ENCODE measurements at places on chromosomes 5 and 9.

- DNase-seq, result no peak
Observed at GRCh38 chr5:114362977-114363761, 1.3 kb downstream of the KCNN2 start.

DNA sequence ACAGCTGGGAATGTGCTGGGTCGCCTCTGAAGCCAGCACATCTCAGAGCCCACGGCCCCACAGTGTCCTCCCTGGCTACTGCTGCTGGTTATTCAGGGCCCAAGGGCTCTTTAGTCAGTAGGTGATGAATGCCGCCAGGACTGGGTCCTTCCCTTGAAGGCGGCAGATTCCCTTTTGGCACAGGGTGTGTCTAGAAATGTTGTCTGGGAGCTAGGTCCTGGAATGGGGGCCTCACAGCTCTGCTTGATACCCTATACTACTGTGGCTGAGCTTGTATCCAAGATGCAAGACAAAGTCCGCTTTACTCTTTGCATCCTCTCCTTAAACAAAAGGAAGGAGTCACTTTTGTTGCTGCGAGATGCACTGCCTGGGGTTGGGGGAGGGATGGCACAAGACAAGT is 33.1 kb downstream of the MEGF9 start:
- no peak for DNase-seq

GRCh38 chr9:133258061-133259015 is 16.7 kb downstream of the ABO start:
- no peak for DNase-seq

GRCh38 chr5:22306011-22306410 is 547.1 kb downstream of the CDH12 start:
- no peak for DNase-seq

DNA sequence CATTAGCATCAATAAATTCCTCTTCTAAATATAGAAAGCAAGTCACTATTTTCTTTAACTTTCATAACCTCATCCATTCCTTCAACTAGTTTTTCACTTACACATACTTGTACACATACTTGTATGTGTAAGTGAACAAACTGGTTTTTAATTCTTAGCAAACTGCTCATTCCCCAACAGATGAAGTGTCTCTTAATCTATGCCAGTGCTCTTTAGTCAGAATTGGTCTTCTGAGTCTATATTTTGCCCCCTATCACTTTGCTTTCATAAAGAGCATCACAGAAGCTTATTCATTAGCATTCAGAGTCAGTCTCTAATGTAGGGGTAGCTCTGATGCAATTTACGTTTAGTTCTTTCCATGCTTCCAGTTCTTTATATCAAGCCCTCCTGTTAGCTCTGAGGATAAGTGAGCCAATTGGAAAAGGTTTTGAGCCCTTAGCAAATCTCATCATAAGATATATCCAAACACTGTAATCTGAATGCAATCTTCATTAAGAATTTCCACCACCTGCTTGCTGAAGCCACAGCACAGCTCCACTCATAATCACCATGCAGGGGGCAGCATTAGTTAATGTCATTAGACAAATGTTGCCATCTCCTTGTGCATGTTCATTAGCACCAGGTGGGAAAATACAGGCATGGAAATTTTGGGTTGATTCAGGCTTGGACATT is 178.5 kb upstream of the SLC24A2 start:
- DNase-seq, result no peak

DNA sequence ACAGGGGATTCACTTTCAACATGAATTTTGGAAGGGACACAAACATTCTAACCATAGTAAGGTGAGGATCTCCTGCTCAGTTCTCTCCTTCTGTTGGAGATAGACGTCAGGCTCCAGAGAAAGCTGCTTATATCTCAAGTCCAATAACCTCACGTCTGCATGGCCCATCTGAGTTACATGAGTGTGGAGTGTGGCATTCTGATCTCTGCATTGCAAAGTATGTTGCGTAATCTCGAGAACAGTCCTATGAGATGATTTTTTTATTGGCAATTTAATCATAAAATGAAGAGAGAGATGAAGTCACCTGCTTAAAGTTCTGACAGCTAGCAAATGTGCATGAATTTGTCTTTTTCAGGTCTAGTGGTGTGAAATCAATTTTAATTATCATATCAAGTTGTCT is 118.8 kb downstream of the SLC12A2 start:
- DNase-seq, result no peak

- no peak for DNase-seq
Observed at GRCh38 chr9:126330536-126330935, 3.9 kb downstream of the MVB12B start.

- no peak for DNase-seq
Observed at GRCh38 chr5:51371052-51371451, 12.2 kb upstream of the ISL1 start.

- DNase-seq, result no peak
Observed at GRCh38 chr5:116472274-116472673, 102.3 kb downstream of the SEMA6A start.

GRCh38 chr5:177310757-177311391 is 824 bp downstream of the MXD3 start:
- DNase-seq, result no peak

DNA sequence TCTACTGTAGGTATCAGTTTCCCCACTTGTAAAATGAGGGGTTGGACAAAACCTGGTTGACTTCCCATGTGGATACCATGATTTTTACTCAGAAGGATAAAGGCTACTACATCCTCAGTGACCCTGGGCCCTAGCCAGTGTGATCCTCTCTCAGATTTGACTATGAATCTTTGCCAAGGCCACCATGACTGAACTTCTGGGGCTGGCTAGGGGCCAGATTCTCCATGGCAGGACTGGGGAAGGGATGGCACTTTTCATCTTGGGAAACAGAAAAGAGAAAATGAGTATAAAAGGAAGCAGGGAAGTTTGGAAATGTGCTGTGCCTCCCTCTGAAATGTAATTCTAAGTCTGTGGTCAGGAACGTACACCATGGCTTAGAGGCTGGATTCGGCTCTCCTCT is 1.4 kb upstream of the FSTL4 start:
- no peak for DNase-seq

- DNase-seq, result no peak
Observed at GRCh38 chr9:3330792-3331420, 194.9 kb downstream of the RFX3 start.

- DNase-seq, result no peak
Observed at GRCh38 chr5:15566789-15567188, 66.8 kb downstream of the FBXL7 start.

DNA sequence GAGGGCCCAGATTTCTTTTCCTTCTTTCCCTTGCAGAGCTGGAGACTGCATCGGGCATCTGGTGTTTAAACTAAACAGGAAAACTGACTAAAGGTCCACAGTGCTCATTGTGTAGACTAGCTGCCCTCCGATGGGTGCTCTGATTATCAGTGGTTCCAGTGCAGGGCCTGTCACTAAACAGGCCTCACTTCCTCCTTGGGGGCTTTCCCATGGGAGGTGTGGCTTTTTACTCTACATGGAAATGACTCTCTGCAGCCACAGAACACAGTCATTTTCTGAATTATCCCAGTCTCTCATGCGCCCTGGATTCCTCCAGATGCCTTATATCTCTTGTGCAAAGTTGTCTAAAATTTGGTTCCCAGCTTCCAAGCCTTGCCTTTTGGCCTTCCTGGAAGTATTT is 199.2 kb downstream of the TRIO start:
- DNase-seq, result no peak

DNA sequence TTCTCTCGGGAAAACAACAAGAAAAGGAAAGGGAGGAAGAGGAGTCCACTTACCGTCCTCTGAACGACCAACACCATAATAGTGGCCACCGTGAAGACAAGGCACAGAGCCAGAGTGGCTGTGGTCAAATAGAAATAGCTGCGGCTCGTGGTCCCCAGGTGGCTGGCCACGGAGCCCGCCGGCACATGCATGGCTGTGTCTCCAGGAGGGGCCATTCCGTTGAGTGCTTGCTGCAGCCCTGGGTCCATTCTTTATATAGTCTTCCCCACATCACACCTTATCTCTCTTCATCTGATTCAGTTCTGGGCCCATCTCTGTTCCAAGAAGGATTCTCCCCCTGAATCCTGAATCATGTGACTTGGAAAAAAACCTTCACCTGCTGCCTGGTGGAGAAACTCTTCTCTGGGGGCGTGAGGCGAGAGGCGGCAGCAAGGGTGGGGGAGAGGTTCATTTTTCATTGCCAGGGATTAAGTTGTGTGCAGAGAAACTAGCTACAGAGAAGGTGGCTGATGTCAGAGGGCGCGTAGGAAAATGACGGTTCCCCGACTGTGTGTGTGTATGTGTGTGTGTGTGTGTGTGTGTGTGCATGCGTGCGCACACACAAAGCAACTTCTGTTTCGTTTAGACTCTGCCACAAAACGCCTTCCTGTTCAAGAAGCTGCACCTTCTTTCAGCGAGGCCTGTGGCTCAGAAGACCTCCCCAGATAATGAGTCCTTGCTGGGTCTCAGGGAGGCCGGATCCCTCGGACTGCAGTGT is at the start of gene TNFSF8:
TNFSF8 (minus strand) TSS at position 536 of the 757 bp plus-strand sequence; CDS start at position 248, 288 bp downstream.
- no peak for DNase-seq

- peak; percentile 88 for DNase-seq
Observed at GRCh38 chr9:92506184-92506857, 24.0 kb upstream of the ASPN start.

GRCh38 chr9:87959916-87960581 is 14.3 kb downstream of the CDK20 start:
- DNase-seq, result peak; percentile 20

- DNase-seq, result peak; percentile 67
Observed at GRCh38 chr9:18795947-18796671, 236.9 kb downstream of the SAXO1 start.

DNA sequence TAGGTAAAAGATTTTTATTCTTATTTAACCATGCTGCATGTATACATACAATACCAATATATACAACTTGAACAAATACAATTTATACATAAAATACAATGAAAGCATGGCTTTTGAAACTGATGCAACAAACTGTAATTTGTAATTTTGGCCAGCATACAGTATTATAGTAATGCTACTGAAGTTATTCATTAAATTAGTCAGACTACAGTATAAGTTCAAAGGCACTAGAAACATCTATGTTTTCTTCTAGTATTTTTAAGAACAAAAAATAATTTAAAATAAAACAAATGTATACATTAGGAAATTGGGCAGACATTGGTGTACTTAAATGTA is 18.8 kb downstream of the IL4 start:
- no peak for DNase-seq

DNA sequence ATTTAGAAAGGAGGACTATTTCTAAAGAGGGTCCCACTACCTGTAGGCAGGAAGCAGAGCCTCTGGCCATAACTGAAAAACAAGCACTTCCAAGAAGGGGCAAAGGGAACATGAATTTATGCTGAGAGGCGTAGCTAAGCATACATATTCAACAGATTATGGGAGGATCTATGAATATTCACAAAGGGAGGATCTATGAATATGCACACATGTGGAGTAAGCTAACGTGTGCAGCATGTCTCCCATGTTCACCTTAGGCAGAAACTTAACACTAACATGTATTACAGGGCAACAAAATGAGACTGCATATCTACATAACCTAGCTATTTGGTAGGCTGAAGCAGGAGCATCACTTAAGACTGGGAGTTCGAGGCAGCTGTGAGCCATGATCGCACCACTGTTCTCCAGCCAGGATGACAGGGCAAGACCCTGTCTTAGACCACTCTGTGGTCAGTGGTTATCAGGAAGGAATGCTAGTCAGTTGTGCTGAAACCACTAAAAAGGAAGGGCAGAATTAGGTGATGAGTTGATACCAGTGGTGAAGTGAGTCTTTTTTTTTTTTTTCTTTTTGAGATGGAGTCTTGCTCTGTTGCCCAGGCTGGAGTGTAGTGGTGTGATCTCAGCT is 20.8 kb downstream of the FXN start:
- DNase-seq, result no peak

DNA sequence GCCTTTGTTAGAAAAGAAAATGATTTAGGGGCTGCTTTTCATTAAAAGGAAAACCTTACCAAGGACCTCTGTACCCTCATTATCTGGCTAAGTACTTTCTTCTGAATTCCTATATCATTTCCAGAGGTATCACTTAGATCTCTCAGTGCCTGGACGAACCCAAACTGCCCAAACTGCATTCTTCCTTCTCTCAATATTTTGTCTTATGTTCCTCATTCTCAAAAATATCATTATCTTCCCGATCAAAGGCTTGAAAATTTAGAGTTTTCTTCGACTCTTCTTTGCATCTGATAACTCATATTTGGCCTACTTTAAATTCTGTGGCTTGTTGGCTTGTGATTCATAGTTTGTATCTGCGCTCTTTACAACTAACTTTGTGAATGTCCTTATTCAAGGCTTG is 136.7 kb upstream of the TAF11L2 start:
- DNase-seq, result no peak

GRCh38 chr5:173882632-173883031 is 5.5 kb upstream of the CPEB4 start:
- no peak for DNase-seq

GRCh38 chr5:131528682-131529081 is 106.3 kb downstream of the RAPGEF6 start:
- DNase-seq, result no peak

- DNase-seq, result no peak
Observed at GRCh38 chr9:101527066-101527465, 6.6 kb upstream of the RNF20 start.

GRCh38 chr9:19677924-19678323 is 110.9 kb downstream of the SLC24A2 start:
- no peak for DNase-seq

DNA sequence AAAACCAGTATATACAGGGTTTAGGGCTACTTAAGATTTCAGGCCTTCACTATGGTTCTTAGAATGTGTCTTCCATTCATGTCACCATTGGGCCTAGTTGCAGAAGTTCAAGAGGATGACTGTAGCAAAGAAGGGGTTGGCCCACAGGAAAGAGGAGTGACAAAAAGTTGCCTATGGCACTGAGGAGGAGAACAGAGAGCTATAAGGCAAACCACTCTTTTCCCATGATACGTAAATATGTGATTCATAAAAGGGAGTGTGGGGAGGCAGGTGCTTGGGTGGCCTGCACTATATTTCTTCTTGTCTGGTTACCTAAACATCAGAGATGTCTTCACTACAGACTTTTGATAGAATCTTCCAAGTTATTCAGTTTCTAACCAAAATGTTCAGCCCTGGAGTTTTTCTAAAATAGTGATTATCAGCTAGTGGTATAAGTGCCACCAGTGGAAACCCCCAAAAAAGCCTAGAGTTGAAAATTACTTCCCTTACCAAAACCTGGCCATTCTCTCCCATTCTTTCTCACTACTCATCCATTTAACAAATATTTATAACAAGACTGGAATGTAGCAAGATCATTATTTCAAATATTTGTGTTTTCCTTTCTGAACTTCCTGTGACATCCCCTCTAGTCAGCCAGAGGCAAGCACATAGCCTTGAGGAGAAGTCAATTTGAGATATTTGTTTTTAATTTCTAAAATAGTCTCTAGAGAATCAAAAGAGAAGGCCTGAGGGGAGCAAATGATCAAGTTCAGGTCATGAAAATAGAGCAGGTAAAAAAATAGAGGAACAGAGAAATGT is 367.4 kb downstream of the EFNA5 start:
- no peak for DNase-seq

DNA sequence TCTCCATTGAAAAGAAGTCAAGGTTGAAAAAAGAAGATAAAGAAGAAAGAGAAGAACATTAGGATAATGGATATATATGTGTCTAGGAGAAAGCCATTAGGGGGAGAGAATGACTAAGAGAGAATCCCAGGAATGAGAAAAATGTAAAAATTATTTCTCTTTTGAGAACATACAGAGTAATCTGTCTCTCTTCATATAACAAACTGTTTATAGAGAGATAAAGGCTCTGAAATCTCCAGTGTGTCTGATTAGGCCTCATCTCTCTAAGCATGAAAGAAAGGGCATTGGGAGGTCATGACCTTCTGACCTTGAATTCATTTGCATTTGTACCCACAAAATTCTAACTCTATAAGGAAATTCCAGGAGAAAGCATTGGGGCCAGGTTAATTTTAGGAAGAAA is 3.5 kb upstream of the MPDZ start:
- DNase-seq, result no peak
